ENCODE measurements at places on chromosomes 4 and X.

- no peak for DNase-seq
Measured at GRCh38 chrX:139446832-139447231, 83.7 kb upstream of the F9 start.

DNA sequence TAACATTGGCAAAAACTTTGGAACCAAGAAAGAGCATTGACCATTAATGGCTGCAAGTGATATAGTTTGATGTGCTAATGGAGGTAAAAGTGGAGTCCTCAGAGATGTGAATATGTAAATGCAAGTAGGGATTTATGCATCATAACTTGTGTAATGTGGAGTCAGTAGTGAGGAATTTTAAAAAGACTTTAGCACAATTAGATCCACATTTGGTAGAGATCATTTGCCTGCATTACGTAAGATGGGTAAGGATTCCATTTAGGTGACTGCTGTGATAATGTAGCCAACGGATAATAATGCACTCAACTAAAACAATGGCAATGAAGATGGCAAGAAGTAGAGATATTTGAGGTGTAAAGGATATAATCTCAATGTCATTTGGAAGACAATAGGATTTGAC lies 1128.4 kb downstream of the ADGRL3 start:
- DNase-seq = no peak

DNA sequence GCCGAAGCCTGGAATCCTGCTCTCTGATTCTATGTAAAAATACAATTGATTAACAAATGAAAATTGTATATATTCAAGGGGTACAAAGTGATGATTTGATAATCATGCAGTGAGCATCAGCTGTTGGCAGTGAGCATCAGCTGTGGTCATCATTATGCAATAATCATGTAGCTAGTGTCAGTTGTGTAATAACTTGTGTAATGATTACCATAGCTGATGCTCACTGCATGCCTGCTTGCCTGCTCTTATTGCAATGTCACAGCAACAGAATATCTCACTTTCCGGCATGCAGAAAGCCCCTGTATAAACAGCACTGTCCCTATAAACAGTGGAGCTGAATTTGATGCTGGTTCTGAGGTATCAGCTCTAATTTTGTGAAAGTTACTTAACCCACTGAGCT lies 46.8 kb downstream of the SULT1B1 start:
- DNase-seq = no peak

DNA sequence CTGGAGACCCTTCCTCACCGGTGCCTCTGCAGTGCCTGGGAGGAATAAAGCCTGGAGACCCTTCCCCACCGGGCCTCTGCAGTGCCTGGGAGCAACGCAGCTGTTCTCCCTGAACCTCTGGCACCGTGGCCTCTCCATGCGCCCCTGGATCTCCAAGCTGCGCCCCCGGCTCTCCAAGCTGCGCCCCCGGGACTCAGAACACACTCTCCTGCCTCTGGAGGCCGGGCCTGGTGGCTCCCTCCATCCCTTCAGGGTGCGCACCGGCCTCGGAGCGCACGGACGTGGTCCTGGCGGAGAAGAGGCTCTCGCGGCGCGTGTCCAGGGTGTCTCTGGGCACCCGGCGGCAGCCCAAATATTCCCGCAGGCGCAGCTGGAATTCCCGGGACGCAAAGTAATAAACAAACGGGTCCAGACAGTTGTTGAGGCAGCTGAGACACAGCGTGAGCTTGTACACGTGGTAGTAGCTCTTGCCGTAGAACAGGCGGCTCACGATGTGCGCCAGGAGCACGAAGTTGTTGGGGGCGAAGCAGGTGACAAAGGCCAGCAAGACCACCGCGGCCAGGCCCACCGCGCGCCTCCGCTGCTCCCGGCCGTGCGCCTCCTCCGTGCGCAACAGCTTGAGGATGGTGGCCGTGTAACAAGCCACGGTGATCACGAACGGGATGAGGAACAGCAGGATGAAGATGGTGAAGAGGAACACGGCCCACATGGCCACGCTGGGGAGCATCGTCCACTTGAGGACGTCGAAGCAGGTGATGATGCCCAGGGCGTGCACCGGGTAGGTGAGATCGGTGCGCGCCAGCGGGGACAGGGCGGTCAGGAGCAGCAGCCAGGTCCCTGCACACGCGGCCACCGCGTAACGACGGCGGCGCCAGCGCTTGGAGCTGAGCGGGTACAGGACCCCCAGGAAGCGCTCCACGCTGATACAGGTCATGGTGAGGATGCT lies 12.8 kb upstream of the ASMTL start:
- DNase-seq = no peak

- no peak for DNase-seq
Measured at GRCh38 chr4:125728568-125728967, 413.8 kb downstream of the FAT4 start.

- DNase-seq = no peak
Measured at GRCh38 chr4:8664976-8665375, 72.4 kb downstream of the CPZ start.

DNA sequence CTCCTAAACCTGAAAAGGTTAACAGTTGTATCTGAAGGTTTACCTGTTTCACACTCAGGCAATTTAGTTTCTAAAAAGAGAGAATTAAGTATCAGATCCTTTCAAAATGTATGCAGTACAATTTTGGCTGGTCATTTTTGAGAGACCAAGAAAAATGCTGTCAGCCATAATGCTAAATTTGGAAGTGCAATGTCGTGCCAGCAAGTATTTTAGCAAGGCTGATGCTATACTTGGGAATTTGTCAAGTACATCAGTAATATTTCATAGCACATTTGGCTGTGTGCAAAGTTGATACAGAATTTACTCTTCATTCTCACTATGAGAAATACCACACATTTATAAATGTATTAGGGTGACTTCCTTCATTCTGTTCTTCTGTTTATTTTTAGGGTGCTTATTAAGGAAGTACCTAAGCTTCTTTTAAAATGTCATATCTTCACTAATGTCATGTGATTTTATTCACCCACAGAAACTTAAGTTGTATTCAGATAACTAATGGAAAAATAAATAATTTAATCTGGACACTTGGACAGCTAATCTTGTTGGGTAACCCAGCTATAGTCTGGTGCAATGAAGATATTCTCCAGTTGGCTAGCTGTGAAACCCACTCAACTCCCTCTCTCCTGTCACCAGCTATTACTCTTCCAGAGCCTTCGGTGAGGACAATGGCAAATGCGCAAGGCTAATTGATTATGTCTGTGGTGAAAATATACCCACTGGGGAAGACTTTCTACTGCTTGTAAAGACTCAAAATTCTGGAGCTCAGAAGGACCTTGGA lies 84.2 kb upstream of the TLL1 start:
- no peak for DNase-seq

GRCh38 chr4:140149846-140150635 lies 3.9 kb downstream of the MAML3 start:
- DNase-seq = peak; percentile 92

GRCh38 chr4:8144359-8144758 lies 14.3 kb downstream of the ABLIM2 start:
- DNase-seq = no peak

DNA sequence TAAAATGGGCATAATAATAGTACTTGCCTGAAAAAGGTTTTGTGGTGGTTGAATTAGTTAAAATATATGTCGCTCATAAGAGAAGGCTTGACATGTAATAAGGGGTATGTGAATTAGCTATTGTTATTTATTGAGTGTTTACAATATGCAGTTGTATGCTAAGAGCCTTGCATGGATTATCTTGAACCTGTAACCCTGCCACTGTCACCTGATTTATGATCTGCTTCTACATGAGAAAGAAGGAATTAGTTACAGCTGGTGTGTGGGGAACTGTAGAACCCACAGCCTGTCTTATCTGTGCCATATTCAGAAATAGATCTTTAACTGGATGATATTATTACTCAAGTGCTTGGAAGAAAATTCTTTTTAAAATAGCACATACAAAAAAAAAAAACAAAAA lies 227.7 kb downstream of the LDB2 start:
- DNase-seq = no peak

- DNase-seq = no peak
Measured at GRCh38 chrX:71214152-71214551, 8.9 kb upstream of the GJB1 start.

- no peak for DNase-seq
Measured at GRCh38 chr4:128031756-128032384, 29.2 kb upstream of the LARP1B start.
